ENCODE measurements at places on chromosomes 4 and X.

- no peak for DNase-seq
Observed at GRCh38 chr4:88219099-88219498, 60.7 kb upstream of the ABCG2 start.

GRCh38 chr4:151567056-151567455 lies 158.1 kb downstream of the FHIP1A start:
- no peak for DNase-seq

DNA sequence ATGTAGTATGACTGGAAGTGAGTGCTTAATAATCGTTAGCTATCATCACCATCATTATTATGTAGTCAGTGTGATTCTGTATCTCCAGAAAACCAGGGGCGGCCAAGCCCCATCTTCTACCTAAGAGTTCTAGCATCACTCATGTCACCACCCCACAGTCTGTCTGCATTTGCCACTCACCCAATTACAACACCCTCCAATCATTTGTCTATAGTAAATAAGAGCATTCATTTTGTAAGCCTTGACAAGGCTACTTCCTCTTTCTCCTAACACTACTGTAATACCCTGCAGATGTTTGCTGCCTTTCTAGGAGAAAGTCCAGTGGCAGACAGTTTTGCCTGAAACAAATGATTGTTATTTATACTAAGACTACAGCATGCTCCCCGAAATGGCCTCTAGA lies 15.8 kb upstream of the IL21 start:
- DNase-seq = no peak

DNA sequence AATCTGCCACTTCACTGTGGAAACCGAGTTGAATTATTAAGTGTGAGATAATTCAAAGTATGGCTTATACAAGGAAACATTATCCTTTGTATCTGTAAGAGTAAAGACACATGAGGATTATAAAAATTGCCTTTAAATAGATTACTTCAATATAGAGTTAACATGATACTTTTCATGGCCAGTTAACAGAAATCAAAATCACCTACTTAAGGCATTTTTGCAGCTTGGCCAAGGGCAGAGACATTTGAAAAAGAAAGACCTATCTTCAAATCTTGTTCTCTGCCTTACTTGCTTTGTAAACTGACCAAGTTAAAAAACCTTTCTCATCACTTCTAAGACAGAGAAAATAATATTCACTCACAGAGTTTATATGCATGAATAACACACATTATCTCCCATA lies 44.9 kb upstream of the GUCY1B1 start:
- no peak for DNase-seq

GRCh38 chr4:83831588-83831987 lies 295.7 kb downstream of the GPAT3 start:
- no peak for DNase-seq

- DNase-seq = no peak
Observed at GRCh38 chrX:125089761-125090445, 229.8 kb upstream of the TEX13C start.

GRCh38 chrX:82912382-82912781 lies 595.7 kb upstream of the POU3F4 start:
- DNase-seq = no peak

Data from activated CD8-positive, alpha-beta T cell treated with anti-CD3 and anti-CD28 coated beads, Interleukin-2, amount 10 ng/mL, durations not matched to agents 7 days and 5 days (primary cell).